IPS-NIHi11 (cell line): ENCODE measurements at places on chromosomes 12 and 14.

GRCh38 chr14:85142982-85143381, 387.0 kb upstream of the FLRT2 start:
- no peak for DNase-seq

GRCh38 chr14:56868660-56869059, 58.4 kb upstream of the OTX2 start:
- DNase-seq: no peak

DNA sequence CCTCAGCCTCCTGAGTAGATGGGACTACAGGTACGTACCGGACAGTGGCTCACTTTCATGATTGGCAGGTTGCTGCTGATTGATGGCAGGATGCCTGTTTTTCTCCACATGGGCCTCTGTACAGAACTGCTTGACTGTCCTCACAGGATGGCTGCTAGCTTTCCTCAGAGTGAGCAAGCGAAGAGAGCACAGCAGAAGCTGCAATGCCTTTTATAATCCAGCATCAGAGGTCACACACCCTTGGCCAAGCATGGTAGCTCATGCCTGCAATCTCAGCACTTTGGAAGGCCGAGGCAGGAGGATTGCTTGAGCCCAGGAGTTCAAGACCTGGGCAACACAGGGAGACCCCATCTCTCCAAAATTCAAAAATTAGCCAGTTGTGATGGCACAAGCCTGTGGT, 31.0 kb downstream of the ARF6 start:
- no peak for DNase-seq

GRCh38 chr12:49894751-49895148, 8.9 kb downstream of the FAIM2 start:
- no peak for DNase-seq

DNA sequence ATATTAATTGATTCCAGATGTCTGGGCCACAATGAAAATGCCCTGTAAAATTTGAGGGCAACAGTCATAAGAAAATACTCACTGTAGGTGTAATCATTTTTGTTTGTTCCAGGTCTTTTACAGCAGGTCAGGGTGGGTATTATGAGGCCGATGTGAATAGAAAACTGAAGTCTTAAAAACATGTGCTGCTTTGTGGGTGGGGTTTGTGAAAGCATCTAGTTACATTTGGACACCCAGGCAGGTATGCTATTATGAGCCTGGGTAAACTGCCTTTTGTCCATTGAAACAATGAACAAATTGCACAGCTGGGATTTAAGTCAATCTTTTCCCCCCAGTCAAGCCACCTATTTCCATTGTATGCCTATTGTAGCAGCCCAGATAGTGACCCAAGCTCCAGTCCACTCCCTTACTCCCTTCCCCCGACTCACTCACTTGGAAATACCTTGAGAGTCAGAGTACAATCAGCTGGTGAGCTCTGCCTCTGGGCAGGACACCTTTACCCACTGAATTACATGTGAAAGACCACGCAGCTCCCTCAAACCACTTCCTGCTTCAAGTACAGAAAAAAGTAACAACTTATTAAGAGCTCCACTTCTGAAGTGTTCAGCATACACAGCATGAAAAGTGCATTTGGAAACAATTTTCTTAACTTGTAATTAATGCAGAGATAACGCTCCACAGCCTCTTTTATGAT, 1.8 kb downstream of the IGF1 start:
- peak; percentile 40 for DNase-seq

DNA sequence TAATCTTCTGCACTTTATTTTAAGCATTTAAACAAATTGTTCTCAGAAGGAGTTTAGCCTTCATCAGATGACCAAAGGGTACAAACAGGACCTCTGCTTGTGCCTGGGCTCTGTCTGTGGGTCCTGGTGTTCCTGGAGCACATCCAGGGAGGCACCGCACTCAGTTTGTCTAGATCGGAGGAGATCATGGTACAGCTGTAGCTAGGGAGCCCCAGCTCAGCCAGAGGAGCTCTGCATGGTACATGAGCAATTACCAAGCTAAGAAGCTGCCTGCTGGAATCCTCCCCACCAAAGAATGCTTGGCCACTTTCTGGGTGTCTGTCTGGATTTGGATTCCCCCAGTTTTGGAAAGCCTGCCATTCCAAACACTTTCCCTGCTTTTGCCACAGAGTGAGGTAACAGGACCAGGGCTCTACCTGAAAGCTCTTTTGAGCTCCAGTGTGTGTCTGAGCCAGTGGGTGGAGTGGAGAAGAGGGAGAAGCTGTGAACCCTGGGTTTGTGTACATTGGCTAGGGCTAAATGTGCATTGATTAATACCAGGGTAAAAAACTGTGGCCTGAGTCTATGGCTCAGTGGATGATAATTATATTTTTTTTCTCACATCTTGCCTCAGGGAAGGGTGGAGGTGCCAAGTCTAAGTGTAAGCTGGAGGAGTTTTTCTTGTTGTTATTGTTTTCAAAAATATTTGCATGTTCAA, 163.7 kb upstream of the IGF1 start:
- DNase-seq: no peak

GRCh38 chr14:104113631-104114420, 24.6 kb upstream of the KIF26A start:
- DNase-seq: no peak

GRCh38 chr12:27429606-27430005, 16.9 kb upstream of the SMCO2 start:
- DNase-seq: no peak

DNA sequence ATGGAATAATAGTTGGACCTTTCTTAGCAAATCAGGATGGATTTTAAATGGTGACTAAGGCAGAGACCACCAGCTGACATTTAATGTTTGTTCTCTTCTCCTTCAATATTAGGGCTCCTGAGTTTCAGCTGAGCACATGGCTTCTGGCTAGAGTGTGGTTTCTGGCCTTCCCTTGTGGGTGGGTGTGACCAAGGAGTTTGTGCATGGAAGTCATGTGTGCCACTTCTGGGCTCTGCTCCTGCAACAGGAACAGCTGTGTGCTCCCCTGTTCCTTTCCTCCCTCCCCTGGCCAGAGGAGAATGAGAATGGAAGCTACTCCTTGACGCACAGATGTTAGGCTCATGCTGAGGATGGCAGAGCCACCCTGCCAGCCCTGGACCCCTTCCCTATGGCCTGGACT, 44.2 kb downstream of the CCDC175 start:
- no peak for DNase-seq

DNA sequence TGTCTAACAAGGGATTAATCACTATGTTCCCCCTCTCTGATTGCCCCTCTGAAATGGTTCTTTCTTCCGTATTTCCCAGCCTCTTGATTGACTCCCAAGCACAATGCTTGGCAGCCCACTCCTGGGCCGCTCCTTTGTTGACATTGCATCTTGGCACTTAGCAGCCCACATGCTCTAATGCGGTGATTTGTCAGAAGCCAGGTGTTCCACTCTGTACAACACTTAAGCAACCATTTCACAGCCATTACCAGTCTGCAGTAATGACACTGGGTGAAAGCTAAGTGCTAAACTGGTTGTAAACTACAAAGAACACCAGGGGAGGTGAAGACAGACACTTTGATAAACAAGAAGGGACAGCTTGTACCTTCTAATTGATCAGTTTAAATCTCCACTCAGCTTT, 353.5 kb downstream of the TMEM132D start:
- DNase-seq: no peak

- no peak for DNase-seq
Observed at GRCh38 chr12:111316671-111317070, 52.2 kb downstream of the PHETA1 start.

GRCh38 chr12:53078425-53079225, 565 bp downstream of the SPRYD3 start:
- no peak for DNase-seq

- DNase-seq: no peak
Observed at GRCh38 chr12:7959278-7959677, 23.3 kb upstream of the SLC2A3 start.

DNA sequence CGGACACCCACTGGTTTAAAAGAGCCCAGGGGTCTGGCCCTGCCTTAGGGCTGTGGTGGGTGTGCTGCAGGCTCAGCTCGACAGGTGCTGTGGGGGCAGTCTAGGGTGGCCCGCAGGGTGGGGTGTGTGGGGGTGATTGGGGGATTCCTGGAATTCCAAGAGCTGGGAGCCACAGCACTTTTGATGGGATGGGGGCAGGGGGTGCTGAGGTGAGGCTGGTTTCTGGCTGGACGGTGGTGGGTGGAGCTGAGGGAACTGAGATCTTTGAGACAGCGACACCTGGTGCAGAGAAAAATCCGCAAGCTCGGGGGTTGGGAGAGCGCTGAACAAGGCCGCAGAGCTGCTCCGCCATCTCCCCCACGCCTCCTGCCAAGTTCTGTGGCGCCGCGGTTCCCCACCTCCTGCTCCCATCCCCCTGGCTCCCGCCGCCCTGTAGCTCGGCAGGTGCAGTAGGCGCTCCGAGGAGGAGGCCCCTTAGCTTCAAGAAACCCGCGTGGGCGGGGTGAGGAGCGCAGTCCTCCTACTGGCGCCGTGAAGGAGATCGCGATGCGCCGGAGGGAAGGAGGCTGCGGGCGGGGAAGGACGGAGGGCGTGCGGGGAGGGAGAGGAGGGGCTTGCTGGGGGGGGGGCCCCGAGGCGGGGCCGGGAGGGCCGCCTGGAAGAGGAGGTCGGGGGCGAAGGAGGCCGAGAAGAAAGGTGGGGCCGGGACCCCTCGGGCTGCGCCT, 1.3 kb upstream of the TEDC1 start:
- DNase-seq: no peak

GRCh38 chr14:99513183-99513694, 32.0 kb downstream of the CCNK start:
- DNase-seq: no peak

DNA sequence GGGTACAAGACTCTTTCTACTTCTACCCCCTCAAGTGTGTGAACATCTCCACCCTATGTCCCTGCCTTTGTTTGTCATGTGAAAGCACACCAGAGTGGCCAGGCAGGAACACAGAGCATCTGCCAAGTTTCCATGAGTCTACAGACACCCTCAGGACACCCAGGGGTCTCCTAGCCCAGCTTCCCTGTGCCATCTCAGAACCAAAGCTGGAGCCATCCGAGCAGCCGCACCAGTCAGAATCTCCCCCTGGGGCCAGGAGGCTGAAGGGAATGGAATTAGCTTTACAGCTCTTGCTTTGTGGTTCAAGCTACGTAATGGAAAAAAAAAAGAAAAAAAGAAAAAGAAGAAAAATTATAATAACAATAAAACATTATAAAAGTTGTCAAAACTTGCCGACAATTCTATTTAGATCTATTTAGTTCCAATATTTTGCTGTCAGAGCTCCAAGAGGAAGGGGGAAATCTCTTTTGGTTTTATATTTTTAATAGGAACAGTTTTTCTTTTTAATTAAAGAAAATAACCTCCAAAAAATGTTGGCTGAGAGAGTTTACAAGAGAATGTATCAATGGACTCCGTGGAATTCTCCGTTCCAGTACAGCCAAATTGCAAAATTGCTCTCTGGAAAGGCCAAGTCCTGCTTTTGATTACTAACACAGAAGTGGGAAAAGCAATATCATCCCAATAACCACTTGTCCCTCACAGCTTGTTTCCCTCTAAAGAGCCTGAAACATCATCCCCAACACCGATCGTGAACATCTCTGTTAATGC, 37.1 kb downstream of the TBX5 start:
- DNase-seq: no peak

GRCh38 chr14:92830902-92831301, 36.8 kb downstream of the GOLGA5 start:
- DNase-seq: no peak

GRCh38 chr12:108305991-108306501, 33.1 kb downstream of the CMKLR1 start:
- DNase-seq: no peak

DNA sequence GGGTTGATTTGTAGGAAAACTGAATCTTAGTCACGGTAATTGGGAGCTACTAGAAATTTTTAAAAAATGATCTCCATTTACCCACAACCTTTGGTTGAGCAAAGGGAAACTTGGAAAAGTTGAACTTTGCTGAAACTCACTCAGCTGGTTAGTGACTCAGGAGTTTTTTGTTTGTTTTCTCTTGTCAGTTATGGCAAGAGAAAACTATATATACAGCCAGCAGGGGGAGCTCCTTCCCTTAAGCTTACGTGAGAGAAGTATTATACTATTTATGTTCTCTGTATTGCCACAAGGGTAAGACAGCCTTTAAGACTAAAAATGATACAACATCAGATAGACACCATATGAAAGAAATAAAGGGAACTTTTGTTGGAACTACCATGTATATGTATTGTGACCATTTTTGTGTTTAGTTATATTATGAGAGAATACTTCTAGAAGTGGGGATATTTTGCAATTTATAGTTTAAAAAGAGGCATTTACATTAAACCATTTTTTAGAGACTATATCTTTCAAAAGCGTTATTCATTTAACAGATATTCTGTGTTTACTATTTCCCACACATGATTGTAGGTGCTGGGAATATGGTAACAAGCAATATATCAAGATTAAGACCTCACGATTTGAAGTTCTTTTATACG, 28.1 kb upstream of the TBC1D30 start:
- DNase-seq: peak; percentile 82

DNA sequence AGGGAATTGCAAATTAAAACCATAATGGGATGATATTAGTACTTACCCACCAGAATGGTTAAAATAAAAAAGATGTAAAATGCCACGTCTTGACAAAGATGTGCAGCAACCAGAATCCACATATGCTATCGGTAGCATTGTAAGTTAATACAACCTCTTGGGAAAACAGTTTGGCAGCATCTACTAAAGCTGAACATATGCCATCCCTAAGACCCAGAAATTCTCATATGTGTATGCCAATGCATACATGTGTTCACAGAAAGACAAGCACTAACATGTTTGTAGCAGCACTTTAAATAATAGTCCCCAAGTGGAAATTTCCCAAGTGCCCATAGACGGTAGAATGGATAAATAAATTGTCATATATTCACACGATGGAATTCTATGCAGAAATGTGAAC, 28.3 kb upstream of the SLC5A8 start:
- no peak for DNase-seq

GRCh38 chr12:93136253-93137055, 207.4 kb upstream of the EEA1 start:
- DNase-seq: no peak

- DNase-seq: no peak
Observed at GRCh38 chr14:49036984-49037516, 549.1 kb downstream of the RPS29 start.

GRCh38 chr12:5506295-5506694, 74.4 kb downstream of the NTF3 start:
- DNase-seq: no peak

DNA sequence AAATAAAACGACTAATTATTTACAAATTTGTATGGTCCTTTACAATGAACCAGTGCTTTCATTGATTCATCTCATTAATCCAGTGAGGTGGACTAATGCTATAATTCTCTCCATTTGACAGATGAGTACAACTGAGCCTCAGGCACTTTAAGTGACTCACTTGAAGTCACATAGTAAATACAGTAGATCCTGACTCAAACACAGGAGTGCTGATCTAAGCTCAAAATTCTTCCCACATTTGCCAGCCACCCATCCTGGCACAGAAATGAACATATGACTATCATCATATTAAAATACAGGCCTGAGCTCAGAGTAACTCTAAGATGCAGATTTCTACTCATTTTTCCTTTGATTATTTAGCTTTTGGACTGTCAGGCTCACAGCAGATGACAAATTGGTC, 30.6 kb downstream of the SLC16A7 start:
- DNase-seq: no peak
